ENCODE measurements at places on chromosomes 12 and 14. TPM values are rescaled to one million over a fixed set of nuclear protein-coding genes. Genes with fewer than 3 reads are reported as not detected.

Gene LBHD2
- not detected for polyA plus RNA-seq

GRCh38 chr12:24728366-24728765, 220.5 kb downstream of the BCAT1 start:
- DNase-seq: peak; percentile 30

Gene KRT80
- polyA plus RNA-seq: 14.9 TPM

- DNase-seq: no peak
Measured at GRCh38 chr12:48423171-48423570, 49.2 kb upstream of the ANP32D start.

GRCh38 chr14:35689000-35689460, 120.1 kb downstream of the RALGAPA1 start:
- DNase-seq: no peak

Gene MGP
- 109 TPM for polyA plus RNA-seq

DNA sequence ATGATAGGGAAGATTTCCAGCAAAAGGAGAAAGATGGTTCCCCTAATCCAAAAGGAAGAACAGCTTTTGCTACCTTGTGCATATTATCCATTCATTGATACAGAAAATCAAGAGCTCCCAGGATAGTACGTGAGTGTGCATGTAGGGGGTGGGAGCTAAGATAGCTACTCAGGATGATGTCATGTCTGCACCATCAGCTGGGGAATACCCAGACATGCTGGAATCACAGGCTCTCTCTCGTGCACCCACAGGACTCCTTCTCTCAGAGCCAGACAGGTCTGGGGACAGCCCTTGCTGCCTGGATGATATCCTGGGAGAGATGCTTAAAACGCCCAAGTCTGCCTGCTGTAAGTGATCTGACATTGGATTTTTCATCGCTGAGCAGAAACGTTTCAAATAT, 38.9 kb downstream of the FOXN3 start:
- DNase-seq: no peak

Gene ASIC1
- polyA plus RNA-seq: 28.4 TPM
